Osteoblast (primary cell): ENCODE measurements at places on chromosomes 11 and 22. TPM values are rescaled to one million over a fixed set of nuclear protein-coding genes. Genes with fewer than 3 reads are reported as not detected.

- no peak overlapping the region for H3K4me3 ChIP-seq
- H3K27ac ChIP-seq = no peak overlapping the region
- DNase-seq = peak; percentile 52
Measured at GRCh38 chr11:130907229-130907628, 9.1 kb downstream of the SNX19 start.

GRCh38 chr11:99349151-99349673 lies 328.5 kb downstream of the CNTN5 start:
- no peak overlapping the region for H3K4me3 ChIP-seq
- H3K4me1 ChIP-seq = no peaks in the 10 kb centered on the region
- H3K27ac ChIP-seq = no peak overlapping the region

- peaks cover 53% of the 10 kb centered on the region for H3K4me1 ChIP-seq
- H3K4me3 ChIP-seq = no peak overlapping the region
- no peak for DNase-seq
- no peak overlapping the region for H3K27ac ChIP-seq
- H3K36me3 ChIP-seq = no peaks in the 10 kb centered on the region
- H3K27me3 ChIP-seq = no peaks in the 10 kb centered on the region
Measured at GRCh38 chr22:26892166-26893041, 235.0 kb downstream of the MIAT start.

DNA sequence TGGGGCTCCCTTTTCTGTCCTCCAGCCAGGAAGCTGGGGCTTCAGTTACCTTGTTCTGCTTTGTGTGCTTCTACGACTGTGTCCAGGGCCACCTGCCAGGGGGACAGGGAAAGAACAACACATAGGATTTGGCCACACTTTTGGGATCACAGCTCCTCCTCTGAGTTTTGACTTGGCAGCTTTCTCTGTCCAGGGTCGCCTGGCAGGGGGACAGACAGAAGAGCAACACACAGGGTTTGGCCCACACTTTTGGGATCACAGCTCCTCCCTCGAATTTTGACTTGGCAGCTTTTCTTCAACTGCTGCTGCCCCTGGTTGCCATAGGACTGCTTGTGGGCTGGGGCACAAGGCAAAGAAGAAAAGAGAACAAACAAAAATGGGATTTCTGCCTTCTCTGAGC lies 19.1 kb downstream of the INCENP start:
- peaks cover 64% of the 10 kb centered on the region for H3K36me3 ChIP-seq
- H3K4me3 ChIP-seq = no peak overlapping the region
- no peaks in the 10 kb centered on the region for H3K27me3 ChIP-seq
- peak; percentile 76 for DNase-seq
- no peaks in the 10 kb centered on the region for H3K4me1 ChIP-seq
- no peak overlapping the region for H3K27ac ChIP-seq

- H3K4me1 ChIP-seq = peaks cover 18% of the 10 kb centered on the region
- no peaks in the 10 kb centered on the region for H3K36me3 ChIP-seq
- no peak overlapping the region for H3K27ac ChIP-seq
Measured at GRCh38 chr11:48101044-48101733, 115.4 kb upstream of the OR4B1 start.

DNA sequence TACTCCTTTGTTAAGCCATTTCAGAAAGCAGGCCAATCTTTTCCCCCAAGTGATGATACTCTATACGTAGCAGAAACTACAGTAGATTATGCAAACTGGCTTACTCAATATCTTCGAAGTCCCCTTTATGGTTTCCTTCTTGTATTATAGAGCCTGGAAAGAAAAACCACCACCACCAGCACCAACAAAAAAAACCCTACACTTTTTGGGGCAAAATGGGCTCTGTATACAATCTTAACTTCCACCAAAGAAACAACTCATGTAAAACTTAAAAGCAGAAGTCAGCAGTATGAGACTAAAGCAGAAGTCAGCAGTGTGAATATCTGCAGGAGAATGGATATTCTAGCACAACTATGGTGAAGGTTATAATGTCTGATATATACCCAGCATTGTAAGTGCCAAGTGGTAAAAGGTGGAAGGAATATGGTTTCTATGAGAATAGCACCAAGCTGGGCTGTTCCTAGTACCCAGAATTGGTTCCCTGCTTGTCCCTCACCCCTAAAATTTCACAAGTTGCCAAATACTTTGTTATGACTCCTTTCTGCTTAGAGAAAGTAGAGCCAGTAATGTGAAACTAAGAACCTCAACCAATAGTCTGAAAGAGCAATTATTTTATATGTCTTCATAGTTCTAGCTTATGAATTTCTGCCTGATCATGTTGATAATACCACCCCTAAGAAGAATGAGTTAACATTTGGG lies 252.1 kb downstream of the SBF2 start:
- H3K36me3 ChIP-seq = peaks cover 4% of the 10 kb centered on the region
- H3K27me3 ChIP-seq = no peaks in the 10 kb centered on the region
- no peak for DNase-seq
- H3K4me1 ChIP-seq = peaks cover 8% of the 10 kb centered on the region
- no peak overlapping the region for H3K4me3 ChIP-seq

GRCh38 chr22:31449506-31449905 lies 40.1 kb downstream of the EIF4ENIF1 start:
- H3K27ac ChIP-seq = no peak overlapping the region
- no peaks in the 10 kb centered on the region for H3K27me3 ChIP-seq
- no peak overlapping the region for H3K4me3 ChIP-seq
- H3K36me3 ChIP-seq = peaks cover 43% of the 10 kb centered on the region

- H3K27me3 ChIP-seq = no peaks in the 10 kb centered on the region
- peaks cover 23% of the 10 kb centered on the region for H3K4me1 ChIP-seq
- no peak overlapping the region for H3K4me3 ChIP-seq
Measured at GRCh38 chr22:23227380-23227779, 47.1 kb downstream of the BCR start.

- no peaks in the 10 kb centered on the region for H3K4me1 ChIP-seq
- DNase-seq = peak; percentile 84
- H3K4me3 ChIP-seq = no peak overlapping the region
- no peaks in the 10 kb centered on the region for H3K36me3 ChIP-seq
- no peaks in the 10 kb centered on the region for H3K27me3 ChIP-seq
Measured at GRCh38 chr22:47163481-47163855, 401.0 kb downstream of the TBC1D22A start.

GRCh38 chr22:22692707-22693530 lies 48.5 kb downstream of the GGTLC2 start:
- no peak overlapping the region for H3K27ac ChIP-seq
- no peak overlapping the region for H3K4me3 ChIP-seq
- H3K27me3 ChIP-seq = no peaks in the 10 kb centered on the region

GRCh38 chr22:42950281-42950680 lies 64.7 kb downstream of the PACSIN2 start:
- peaks cover 7% of the 10 kb centered on the region for H3K4me1 ChIP-seq
- H3K36me3 ChIP-seq = peaks cover 3% of the 10 kb centered on the region
- no peak overlapping the region for H3K4me3 ChIP-seq
- H3K27me3 ChIP-seq = no peaks in the 10 kb centered on the region

DNA sequence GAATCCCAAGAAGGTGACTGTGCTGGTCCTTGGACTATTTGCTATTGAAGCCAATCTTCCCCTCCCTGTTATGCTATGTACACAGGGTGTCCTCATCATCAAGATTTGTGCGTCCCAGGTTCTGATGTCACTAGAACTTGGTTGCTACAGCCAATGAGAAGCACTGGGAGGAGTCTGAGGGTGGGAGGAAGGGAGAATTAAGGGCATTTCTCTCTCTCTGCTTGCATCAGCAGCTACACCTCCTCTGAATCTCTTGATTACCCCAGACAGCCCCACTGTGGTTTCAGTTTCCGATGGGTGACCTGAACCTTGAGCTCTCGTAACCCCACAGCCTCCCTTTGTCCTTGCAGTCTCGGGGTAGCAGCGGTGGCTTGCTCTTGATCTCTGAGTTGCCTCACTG lies 212.4 kb upstream of the SESN3 start:
- DNase-seq = no peak
- no peaks in the 10 kb centered on the region for H3K27me3 ChIP-seq
- no peak overlapping the region for H3K4me3 ChIP-seq
- H3K27ac ChIP-seq = no peak overlapping the region
- no peaks in the 10 kb centered on the region for H3K4me1 ChIP-seq

GRCh38 chr22:25758316-25758715 lies 16.3 kb downstream of the MYO18B start:
- no peaks in the 10 kb centered on the region for H3K27me3 ChIP-seq
- H3K4me3 ChIP-seq = no peak overlapping the region
- H3K4me1 ChIP-seq = peaks cover 23% of the 10 kb centered on the region

DNA sequence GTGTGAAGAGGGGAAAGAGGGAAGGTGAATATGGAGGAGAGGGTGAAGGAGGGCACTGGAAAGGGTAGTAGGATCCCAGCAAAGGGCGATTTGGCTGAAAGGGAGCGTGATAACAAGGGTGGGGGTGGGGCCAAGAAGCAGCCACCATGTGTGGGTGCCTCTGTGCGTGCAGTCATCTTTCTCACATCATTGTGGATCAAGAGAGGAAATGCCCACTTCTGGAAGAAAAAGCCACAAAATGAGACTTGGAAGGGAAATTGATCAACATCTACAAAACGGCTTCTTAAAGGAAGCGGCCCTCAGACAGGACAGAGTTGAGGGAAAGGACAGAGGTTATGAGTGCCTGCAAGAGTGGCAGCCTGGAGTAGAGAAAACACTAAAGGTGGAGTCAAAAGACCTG lies 1.2 kb upstream of the CXCR5 start:
- peaks cover 4% of the 10 kb centered on the region for H3K4me1 ChIP-seq
- H3K36me3 ChIP-seq = no peaks in the 10 kb centered on the region
- no peak for DNase-seq
- no peak overlapping the region for H3K27ac ChIP-seq

GRCh38 chr11:108508653-108509593 lies 10.7 kb upstream of the POGLUT3 start:
- H3K27me3 ChIP-seq = no peaks in the 10 kb centered on the region
- peaks cover 7% of the 10 kb centered on the region for H3K4me1 ChIP-seq
- DNase-seq = no peak
- H3K27ac ChIP-seq = no peak overlapping the region

DNA sequence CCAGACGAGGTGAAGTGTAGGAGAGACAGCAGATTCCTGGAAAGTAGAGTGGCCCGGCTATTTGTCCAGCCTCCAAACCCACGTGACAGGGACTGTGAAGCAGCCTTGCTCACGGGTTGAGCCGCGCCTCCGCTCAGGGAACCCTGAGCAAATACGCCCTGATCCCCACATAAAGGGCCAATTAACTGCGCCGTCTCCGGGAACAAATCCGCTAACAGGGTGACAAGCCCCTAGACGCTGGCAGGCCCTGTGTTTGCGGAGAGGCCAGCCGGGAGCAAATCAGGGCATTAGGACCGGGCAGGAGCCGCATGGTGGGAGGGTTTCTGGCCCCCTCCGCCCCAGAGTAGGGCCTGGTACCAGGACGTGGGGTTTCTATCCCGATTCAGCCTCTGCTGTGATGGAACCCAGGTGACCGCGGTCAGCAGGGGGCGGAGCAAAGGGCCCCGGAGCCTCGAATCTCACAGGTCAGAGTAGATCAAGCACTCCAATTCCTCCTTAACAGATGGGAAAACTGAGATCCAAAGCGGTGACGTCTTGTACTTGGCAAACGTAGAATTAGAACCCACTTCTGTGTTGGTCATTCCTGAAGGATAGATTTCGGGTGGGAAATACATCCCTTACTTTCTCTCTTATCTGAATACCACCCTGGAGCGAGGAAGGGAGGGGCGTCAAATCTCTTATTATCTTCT lies 2.0 kb upstream of the ROBO3 start:
- peak overlapping the region; percentile 50 for H3K4me3 ChIP-seq
- peaks cover 80% of the 10 kb centered on the region for H3K27me3 ChIP-seq
- H3K36me3 ChIP-seq = no peaks in the 10 kb centered on the region
- peak; percentile 97 for DNase-seq

- no peak overlapping the region for H3K27ac ChIP-seq
- no peaks in the 10 kb centered on the region for H3K4me1 ChIP-seq
- H3K36me3 ChIP-seq = no peaks in the 10 kb centered on the region
Measured at GRCh38 chr22:22818861-22819855, 68.5 kb upstream of the IGLL5 start.

- DNase-seq = peak; percentile 93
- no peaks in the 10 kb centered on the region for H3K27me3 ChIP-seq
- no peak overlapping the region for H3K27ac ChIP-seq
- H3K36me3 ChIP-seq = no peaks in the 10 kb centered on the region
Measured at GRCh38 chr22:30262917-30263741, 3.5 kb downstream of the OSM start.

GRCh38 chr11:71232364-71232763 lies 20.0 kb downstream of the SHANK2 start:
- H3K27ac ChIP-seq = no peak overlapping the region
- DNase-seq = no peak
- no peaks in the 10 kb centered on the region for H3K36me3 ChIP-seq
- H3K27me3 ChIP-seq = no peaks in the 10 kb centered on the region
- no peak overlapping the region for H3K4me3 ChIP-seq

DNA sequence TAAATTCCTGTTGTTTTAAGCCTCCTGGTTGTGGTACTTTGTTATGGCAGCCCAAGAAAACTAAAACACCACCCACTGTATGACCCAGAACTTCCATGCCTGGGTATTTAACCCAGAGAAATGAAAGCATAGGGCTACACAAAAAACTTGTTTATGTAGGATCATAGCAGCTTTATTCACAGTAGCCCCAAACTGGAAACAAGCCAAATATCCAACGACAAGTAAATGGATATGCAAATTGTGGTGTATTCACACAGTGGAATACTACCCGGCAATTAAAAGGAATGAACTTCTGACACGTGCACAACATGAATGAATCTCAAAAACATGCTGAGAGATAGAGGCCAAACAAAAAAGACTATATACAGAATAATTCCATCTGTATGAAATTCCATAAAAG lies 62.2 kb upstream of the NAV2 start:
- no peak overlapping the region for H3K4me3 ChIP-seq
- H3K27me3 ChIP-seq = no peaks in the 10 kb centered on the region
- no peak for DNase-seq
- peaks cover 11% of the 10 kb centered on the region for H3K4me1 ChIP-seq

OR52H1 gene
- 0.29 and 0.36 TPM in 2 replicates for total RNA-seq

TLCD5 gene
- 11.5 and 11.9 TPM in 2 replicates for total RNA-seq

SLCO2B1 gene
- total RNA-seq = under 0.01 and 0.72 TPM in 2 replicates

CRYBB2 gene
- not detected in 2 replicates for total RNA-seq

MEI1 gene
- 0.29 and 0.36 TPM in 2 replicates for total RNA-seq

RAB38 gene
- 0.59 and 1.1 TPM in 2 replicates for total RNA-seq

OR5P2 gene
- total RNA-seq = not detected in 2 replicates

SLC22A9 gene
- total RNA-seq = not detected in 2 replicates

IGLL1 gene
- total RNA-seq = not detected in 2 replicates

OR51B4 gene
- total RNA-seq = not detected in 2 replicates

GGTLC3 gene
- not detected in 2 replicates for total RNA-seq

RIN1 gene
- 27.1 and 31.8 TPM in 2 replicates for total RNA-seq

IFITM5 gene
- not detected in 2 replicates for total RNA-seq
